ENCODE measurements at places on chromosomes 1 and 21. TPM values are rescaled to one million over a fixed set of nuclear protein-coding genes. Genes with fewer than 3 reads are reported as not detected.

Gene SPATA21
- not detected for total RNA-seq

Gene VWA5B1
- total RNA-seq: not detected

Gene SPRR5
- total RNA-seq: not detected

Gene VCAM1
- total RNA-seq: not detected

Gene CYP4A11
- not detected for total RNA-seq

Gene FCRL6
- not detected for total RNA-seq

Gene IGSF3
- total RNA-seq: 33.2 TPM

Gene KCNK1
- total RNA-seq: 0.45 TPM

Gene BTG3
- 45.5 TPM for total RNA-seq

Gene GNB1
- 51.2 TPM for total RNA-seq

Gene PTGFR
- total RNA-seq: 0.03 TPM

Gene TSPEAR
- total RNA-seq: not detected

Gene KCNE2
- total RNA-seq: not detected

Gene NGF
- total RNA-seq: not detected

Gene RAD54L
- total RNA-seq: 3.3 TPM

Gene MAEL
- total RNA-seq: not detected

Gene PLEKHA6
- not detected for total RNA-seq

Gene PTAFR
- total RNA-seq: 0.24 TPM

Gene ARHGEF16
- total RNA-seq: 0.58 TPM

Measured in SK-MEL-5 (cell line).